ENCODE measurements at places on chromosomes 12 and 14.

DNA sequence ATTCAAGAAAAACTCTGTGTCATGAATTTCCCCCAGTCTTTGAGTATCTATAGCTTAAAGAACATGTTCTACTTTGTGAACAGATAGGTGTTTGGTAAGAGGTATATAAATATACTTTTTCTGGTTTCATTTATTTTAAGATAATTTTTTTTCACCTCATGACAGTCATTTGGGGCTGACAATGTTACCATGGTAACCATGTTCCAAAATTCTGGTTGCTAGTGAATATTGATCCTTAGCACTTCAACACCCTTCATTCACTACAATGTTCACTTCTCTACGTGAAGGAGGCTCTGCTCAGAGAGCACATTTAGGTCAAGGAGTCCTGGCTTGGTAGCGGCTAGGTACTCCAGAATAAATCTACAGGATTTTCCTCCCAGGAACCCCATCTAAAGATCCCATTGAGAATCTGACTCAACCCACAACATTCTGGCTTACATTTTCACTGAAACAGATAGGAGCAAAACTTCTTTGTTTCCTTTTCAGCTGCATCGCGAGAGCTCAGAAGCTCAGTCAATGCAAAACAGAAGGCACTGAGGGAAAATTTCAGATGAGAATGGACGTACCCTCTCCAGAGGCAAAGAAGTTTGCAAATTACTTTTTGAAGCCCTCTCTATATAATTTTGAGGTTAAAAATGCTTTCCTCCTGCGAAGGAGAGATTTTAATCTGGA, 93.6 kb downstream of the ARF6 start:
- DNase-seq, result no peak

- DNase-seq, result no peak
These were observed 75.4 kb downstream of the VCPKMT start for GRCh38 chr14:50040895-50041465.

GRCh38 chr12:113245695-113246477, 24.6 kb downstream of the TPCN1 start:
- DNase-seq, result no peak

DNA sequence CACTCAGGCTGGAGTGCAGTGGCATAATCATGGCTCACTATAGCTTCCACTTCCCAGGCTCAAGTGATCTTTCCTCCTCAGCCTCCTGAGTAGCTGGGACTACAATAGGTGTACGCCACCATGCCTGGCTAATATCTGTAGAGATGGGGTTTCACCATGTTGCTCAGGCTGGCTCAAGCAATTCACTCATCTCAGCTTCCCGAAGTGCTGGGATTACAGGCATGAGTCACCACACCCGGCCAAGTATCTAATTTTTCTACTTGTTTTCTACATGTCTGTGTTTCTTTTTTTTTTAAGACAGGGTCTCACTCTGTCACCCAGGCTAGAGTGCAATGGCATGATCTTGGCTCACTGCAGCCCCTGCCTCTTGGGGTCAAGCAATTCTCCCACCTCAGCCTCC, 119.7 kb upstream of the MED13L start:
- DNase-seq, result no peak

- DNase-seq, result no peak
These were observed 188.3 kb downstream of the CAPZA3 start for GRCh38 chr12:18926188-18926587.

DNA sequence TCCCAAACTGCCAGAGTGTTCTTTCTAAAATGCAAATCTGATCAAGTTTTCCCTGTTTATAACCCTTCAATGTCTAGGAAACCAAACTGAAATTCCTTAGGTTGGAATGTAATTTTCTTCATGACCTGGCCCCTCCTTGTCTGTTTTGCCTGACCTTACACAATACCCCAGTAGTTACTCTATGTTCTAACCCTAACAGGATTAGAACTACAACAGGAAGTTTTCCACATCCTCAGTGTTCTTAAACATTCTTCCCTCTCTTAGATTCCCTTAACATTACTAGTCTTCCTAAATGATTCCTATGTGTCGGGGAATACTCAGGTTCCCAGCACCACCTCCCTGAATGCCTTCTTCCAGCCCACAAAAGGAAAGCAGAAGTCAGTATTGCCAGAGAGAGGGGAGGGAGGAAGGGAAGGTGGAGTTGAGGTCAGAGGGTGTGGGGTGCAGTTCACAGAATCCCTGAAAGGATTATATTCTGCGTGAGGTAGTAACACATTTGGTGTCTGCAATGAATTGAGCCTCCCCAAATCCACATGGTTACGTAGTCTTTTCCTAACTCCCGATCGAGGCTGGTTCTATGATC, 72.6 kb downstream of the BBS10 start:
- no peak for DNase-seq

- DNase-seq, result no peak
These were observed 19.5 kb downstream of the DCN start for GRCh38 chr12:91163116-91163515.

- DNase-seq, result no peak
These were observed 145.8 kb downstream of the DICER1 start for GRCh38 chr14:95011445-95012006.

GRCh38 chr12:61291647-61292046, 968.6 kb upstream of the USP15 start:
- no peak for DNase-seq

GRCh38 chr12:22712083-22712482, 87.1 kb downstream of the ETNK1 start:
- no peak for DNase-seq

DNA sequence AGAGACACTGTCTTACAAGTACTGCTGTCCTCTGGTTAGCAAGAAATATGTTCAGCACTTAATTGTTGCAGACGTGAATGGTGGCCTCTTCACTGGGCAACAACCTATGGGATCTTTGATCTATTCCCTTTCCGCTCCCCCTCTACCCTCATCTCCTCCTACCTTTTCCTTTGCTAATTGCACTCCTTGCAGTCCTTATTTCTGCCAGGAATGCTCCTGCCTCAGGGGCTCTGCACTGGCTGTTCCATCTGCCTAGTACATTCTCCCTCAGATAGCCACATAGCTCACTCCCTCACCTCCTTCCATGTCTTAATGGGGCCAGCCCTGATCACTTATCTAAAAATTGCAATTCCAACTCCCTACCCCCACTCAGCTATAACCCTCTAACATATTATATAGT, 4.5 kb upstream of the NFYB start:
- DNase-seq, result no peak
